ENCODE measurements at places on chromosomes 7 and 10.

DNA sequence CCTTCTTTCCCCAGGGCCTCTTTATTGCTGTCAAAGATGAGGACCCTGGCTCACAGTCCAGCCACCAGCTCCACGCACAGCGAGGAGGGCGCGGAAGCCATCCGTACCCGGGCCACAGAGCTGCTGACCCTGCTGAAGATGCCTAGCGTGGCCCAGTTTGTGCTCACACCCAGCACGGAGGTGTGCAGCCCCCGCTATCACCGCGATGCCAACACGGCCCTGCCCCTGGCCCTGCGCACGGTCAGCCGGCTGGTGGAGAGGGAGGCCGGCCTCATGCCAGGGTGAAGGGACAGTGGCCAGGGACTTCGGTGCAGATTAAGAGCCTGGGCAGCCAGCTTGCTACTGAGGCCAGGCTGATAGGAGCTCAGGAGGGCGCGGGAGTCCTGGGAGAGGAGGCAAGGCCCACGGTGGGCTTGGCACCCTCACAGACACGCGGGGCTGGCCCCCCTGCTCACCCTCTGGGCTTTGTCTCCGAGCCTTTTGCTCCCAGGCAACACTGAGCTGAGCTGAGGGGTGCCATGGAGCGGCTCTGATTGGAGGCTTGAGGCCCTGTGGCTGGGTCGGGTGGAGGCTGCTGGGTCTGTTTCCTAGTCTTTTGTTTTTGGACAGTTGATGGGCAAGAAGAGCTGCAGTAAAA is 15.8 kb downstream of the AP5Z1 start:
- no peak for DNase-seq

- no peak for DNase-seq
Measured at GRCh38 chr7:116595063-116595462, 70.2 kb downstream of the CAV1 start.

- DNase-seq: no peak
Measured at GRCh38 chr10:86888585-86889381, 68.6 kb downstream of the MMRN2 start.

DNA sequence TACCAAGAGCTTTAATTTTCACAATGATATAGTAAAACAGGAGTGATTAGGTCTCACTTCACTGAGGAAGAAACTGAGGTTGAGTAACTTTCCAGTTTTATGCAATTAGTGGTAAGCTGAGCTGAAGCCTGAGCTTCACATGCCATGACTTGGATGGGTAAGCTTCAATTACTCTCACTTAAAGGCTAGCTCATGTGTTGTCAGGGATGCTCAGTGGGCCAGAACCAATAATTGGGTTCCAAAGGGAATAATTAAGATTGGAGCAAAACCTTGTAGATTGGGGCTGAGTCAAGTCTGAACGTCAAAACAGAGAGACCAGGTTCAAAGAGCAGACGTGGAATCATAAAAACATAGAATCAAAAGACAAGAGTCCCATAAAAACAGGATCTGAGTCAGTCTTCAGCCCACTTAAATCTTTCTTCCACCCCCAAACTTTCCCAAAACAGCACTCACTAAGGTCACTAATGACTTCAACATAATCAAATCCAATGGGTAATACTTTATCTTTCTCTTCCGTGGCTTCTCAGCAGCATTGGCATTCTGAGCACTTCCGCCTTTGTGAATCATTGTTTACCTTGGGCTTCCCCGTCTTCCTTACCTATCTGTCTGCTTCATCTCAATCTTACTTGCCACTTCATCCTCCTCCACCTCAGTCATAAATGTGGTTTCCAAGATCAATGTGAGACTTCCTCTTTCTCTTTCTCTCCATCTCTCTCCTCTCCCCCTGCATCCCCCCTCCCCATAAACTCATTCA is 23.0 kb upstream of the EGFR start:
- no peak for DNase-seq

- no peak for DNase-seq
Measured at GRCh38 chr10:85593226-85593772, 773.3 kb downstream of the GRID1 start.

GRCh38 chr10:108203905-108204527 is 1039.5 kb upstream of the SORCS1 start:
- no peak for DNase-seq

DNA sequence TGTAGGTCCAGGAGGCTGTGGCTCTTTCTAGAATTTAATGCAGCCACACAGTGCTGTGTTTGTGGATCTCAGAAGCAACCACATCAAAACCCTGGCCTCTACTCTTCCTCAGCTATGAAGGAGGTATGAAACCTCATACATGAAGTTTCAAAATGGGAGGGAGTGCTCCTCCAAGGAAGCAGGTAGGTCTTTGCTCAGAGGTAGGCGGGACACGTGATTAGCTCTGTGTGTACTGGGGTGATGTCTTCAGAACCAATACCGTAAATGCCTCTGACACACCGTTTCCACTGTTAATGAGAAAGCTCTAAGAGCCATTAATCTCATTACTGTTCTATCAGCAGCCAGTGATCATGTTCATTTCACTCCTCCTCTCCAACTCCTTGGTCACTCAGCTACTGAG is 126.1 kb downstream of the PLXNA4 start:
- DNase-seq: no peak

DNA sequence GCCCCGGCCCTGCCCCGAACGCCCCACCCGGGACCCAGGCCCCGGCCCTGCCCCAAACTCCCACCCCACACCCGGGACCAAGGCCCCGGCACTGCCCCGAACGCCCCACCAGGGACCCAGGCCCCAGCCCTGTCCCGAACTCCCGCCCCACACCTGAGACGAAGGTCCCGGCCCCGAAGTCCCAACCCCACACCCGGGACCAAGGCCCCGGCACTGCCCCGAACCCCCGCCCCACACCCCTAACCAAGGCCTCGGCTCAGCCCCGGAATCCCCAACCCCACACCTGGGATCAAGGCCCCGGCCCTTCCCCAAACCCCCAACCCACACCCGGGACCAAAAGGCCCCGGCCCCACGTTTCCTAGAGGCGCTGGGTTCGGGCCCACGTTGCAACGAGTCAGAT is 1.1 kb upstream of the LARP4B start:
- peak; percentile 2 for DNase-seq

- no peak for DNase-seq
Measured at GRCh38 chr7:139330333-139331030, 10.7 kb upstream of the FMC1 start.

Measured in CD4-positive, alpha-beta T cell treated with Interleukin-6 for 4 hours (primary cell).